ENCODE measurements at places on chromosomes 4 and X.
A peak's percentile ranks its signal among the peaks of the same experiment; 100 is the strongest.

- DNase-seq: no peak
Measured at GRCh38 chr4:10584042-10584441, 100.5 kb downstream of the CLNK start.

DNA sequence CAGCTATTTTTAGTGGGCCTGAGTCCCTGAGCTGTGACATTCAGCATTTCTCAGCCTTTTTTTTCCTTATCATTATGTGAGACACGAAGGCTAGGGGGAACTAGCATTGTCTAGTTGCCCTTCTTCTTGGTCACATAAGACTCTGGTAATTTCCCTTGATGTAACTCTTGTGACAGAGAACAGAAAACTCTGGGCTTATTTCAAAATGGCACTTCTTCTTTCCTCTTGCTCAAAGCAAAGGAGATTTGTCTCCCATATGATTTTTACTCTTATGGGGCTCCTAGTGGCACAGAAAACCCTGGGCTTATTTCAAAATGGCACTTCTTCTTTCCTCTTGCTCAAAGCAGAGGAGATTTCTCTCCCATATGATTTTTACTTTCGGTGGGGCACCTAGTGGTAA, 14.7 kb downstream of the ATXN3L start:
- no peak for DNase-seq

GRCh38 chrX:153526801-153527200, 9.4 kb downstream of the ATP2B3 start:
- no peak for DNase-seq

DNA sequence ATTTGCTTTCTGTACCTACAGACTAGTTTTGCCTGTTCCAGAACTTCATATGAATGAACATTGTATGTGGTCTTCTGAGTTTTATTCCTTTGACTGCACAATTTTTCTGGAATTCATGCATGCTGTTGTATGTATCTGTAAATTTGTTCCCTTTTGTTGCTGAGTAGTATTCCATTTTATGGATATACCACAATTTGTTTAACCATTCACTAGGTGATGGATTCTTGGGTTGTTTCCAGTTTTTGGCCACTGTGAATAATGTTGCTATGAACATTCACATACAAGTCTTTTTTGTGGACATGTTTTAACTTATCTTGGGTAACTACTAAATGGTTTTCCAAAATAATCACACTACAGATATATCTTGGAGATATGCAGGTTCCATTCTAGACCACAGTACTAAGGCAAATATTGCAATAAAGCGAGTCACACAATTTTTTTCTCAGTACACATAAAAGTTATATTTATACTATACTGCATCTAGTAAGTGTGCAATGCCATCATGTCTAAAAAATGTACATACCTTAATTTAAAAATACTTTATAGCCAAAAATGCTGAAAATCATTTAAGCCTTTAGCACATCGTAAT, 58.7 kb downstream of the TSPAN5 start:
- DNase-seq: no peak

GRCh38 chr4:137635108-137635507, 102.8 kb upstream of the PCDH18 start:
- peak; percentile 99 for DNase-seq

DNA sequence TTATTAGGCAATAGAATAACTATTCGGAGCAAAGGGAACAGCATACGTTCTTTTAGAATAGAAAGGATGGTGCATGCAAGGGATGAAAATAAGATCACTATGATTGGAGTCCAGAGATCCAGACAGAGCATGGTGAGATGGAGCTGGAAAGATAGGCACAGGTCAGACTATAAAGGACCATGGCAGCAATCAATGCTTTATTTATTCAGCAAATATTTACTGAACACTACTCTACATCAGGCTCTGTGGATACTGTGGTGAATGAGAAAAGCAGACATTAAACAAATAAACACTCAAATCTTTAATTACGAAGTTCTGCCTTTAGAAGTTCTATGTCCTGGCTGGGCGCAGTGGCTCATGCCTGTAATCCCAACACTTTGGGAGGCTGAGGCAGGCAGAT, 44.7 kb upstream of the ACSL4 start:
- no peak for DNase-seq

- peak; percentile 69 for DNase-seq
Measured at GRCh38 chr4:106914223-106914622, 121.9 kb downstream of the DKK2 start.

GRCh38 chrX:13009844-13010243, 34.6 kb downstream of the FAM9C start:
- DNase-seq: no peak

DNA sequence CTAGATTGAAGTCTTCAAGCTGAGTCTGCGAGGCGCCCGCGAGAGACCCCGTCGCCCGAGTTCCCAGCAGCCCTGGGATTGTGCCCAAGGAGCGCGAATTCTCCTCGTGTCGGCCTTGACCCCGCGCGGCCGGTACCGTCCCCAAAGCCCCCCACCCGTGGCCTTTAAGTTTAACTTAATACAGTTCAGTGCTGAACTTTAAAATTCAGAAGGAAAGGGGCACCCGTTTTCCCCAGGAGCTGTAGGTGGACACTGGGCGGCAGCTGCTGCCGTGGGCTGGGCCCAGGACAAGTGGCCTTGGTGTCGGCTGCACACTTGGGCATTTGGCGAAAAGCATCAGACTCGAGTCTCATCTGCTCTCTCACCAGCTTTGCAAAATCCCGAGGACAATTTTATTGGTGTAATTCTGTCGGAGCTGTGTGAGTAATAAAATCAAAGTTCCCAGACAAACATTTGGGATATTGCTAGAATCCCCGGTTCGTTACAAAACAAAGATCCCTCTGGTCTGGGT, 634 bp downstream of the CWH43 start:
- no peak for DNase-seq

GRCh38 chrX:16786791-16787735, 797 bp downstream of the TXLNG start:
- DNase-seq: peak; percentile 64

DNA sequence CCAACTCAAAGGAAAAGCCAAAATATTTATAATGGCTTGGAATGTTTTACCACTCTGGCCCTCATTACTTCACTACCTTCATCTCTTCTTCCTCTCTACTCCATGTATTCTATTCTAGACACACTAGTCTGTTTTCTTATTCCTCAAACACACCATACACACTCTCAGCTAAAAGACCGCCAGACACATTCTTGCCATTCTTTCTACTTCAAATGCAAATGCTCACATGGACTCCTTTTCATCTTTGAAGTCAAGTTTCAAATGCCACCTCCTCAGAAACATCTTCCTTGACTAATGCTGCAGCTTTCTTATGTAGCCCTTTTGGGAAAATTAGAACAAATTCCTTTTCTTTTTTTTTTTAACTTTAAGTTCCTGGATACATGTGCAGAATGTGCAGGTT, 412.9 kb upstream of the FMR1 start:
- DNase-seq: no peak

DNA sequence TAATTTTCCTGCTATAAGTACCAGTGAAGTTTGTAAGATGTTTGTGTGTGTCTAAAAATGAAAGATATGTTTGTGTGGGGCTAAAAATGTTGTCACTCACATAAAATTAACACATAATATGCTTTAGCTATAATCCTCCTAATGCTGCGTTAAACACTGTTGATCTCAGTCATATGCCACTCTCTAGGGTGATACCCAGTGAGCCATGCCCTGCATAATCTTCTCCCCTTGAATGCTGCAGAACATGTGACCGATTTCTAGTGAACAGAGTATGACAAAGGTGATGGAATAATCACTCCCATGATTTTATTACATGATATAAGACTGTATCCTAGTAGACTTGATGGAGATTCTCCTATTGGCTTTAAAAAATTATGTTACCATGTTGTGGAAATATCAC, 119.1 kb upstream of the EPHA5 start:
- no peak for DNase-seq

GRCh38 chr4:118964891-118965411, 76.3 kb downstream of the SYNPO2 start:
- peak; percentile 65 for DNase-seq

GRCh38 chrX:39886282-39886681, 211.5 kb downstream of the BCOR start:
- DNase-seq: no peak

DNA sequence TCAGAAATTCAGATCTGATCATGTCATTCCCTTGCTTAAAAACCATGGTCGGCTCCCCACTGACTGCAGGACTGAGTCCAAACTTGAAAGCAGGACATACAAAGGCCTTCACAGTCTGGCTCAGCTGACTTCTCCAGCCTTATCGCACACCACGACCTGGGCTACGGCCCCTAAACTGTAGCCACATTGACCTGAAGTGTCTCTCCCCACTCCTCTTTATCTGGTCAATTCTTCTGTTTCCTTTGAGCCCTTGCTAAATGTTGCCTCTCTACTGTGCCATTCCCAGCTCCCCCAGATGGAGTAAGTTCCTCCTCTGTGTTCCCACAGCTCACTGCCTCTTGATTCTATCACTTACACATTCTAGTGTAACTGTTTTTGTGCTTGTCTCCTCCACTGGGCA, 60.5 kb upstream of the CITED1 start:
- no peak for DNase-seq
